Stimulated activated CD4-positive, alpha-beta T cell treated with anti-CD3 and anti-CD28 coated beads, Interleukin-4, amount 100 ng/mL, for 48 hours (primary cell): ENCODE measurements at places on chromosomes 3 and 15.

- DNase-seq, result no peak
These were observed 54.4 kb downstream of the DCUN1D1 start for GRCh38 chr3:182925944-182926337.

GRCh38 chr15:93244696-93245660 lies 156.0 kb upstream of the RGMA start:
- no peak for DNase-seq

GRCh38 chr3:13972679-13973379 lies 93.0 kb upstream of the WNT7A start:
- no peak for DNase-seq

GRCh38 chr3:134903837-134904236 lies 108.8 kb downstream of the EPHB1 start:
- no peak for DNase-seq

DNA sequence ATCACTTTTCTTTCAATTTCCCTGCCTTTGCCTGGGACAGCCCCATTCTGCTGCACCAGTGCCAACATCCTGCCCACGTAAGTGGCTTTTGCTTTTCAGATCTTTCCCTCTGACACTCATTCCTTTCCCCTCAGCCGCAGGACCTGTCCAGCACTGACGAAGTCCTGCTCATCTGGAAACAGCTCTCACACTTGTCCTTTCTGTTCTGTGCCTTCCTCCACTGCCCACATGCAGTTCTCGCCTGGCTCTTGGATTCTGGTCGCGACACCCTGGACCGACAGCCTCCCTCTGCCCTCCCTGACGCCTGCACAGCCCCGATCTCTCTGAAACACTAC lies 99.7 kb downstream of the ADCY5 start:
- DNase-seq, result no peak

GRCh38 chr15:87167055-87167454 lies 1087.4 kb downstream of the AGBL1 start:
- DNase-seq, result no peak

DNA sequence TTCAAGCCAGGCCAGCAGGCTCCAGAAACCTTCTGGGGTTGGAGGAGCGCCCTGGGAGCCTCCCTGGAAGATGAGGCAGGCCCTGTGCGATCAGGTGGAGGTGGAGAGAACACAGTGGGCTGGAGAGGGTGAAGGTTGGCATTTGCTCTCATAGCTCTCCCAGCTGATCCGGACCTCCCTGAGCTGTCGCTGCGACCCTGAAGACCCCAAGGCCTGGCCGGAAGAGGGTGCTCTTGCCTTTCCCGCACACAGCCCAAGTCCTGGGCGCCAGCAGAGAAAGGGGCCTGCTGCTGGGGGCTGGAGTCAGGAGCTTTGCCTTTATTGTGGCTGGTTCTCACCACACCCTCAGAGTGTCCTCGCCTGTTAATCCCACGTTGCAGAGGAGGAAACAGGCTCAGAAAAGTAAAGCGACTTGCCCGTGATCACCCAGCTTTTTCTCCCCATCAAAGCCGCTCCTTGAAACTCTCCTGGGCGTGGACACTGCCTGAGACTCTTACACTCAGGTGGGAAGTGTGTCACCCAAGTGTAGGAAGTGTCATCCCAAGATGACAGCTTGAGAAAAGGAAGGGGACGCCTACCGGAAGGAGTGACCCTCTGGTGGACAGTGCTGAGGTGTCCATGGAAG lies 8.6 kb upstream of the RPL29 start:
- no peak for DNase-seq

DNA sequence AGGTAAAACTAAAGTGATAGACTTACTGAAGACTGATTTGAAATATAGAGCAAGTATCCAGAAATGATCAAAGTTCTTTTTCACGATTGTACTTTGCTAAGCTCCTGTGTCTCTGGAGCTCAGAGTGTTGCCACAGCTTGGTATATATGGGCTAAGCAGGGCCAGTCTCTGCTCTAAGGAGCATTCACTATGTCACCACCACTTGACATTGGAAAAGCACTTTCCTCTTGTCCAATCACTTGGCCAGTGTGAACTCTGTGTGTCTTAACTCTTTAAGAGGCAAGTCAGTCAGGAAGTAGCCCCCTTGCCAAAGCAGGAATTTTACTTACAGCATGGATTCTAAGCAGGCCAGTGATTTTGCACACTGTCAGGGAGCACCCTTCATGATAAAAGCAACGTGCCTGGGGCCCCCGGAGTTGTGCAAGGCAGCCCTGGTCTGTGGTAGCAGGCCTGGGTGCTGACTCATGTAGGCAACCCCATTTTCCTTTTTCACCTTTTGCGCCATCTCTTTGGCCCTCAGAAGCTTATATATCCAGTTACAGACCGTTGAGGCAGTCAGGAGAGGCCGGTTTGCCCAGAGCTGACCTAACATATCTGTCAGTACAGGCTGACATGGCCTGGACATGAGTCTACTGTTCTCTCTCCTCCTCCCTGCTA lies 73.0 kb downstream of the HCN4 start:
- DNase-seq, result no peak

GRCh38 chr15:56356616-56357015 lies 8.6 kb upstream of the TEX9 start:
- DNase-seq, result no peak

GRCh38 chr3:177753451-177754155 lies 556.3 kb upstream of the TBL1XR1 start:
- DNase-seq, result no peak

- DNase-seq, result peak; percentile 21
These were observed 68.0 kb downstream of the ATP2B2 start for GRCh38 chr3:10437272-10437994.

- DNase-seq, result no peak
These were observed 41.3 kb upstream of the GCNT3 start for GRCh38 chr15:59570315-59570714.

- DNase-seq, result no peak
These were observed 43.4 kb downstream of the SPG11 start for GRCh38 chr15:44620081-44620480.

GRCh38 chr15:65612616-65612946 lies 1.6 kb upstream of the INTS14 start:
- DNase-seq, result no peak

- no peak for DNase-seq
These were observed 17.4 kb upstream of the SLC25A36 start for GRCh38 chr3:140924097-140924873.

- no peak for DNase-seq
These were observed 628.4 kb upstream of the ALCAM start for GRCh38 chr3:104738271-104738670.

- no peak for DNase-seq
These were observed 517.2 kb upstream of the CBLB start for GRCh38 chr3:106386050-106386449.

DNA sequence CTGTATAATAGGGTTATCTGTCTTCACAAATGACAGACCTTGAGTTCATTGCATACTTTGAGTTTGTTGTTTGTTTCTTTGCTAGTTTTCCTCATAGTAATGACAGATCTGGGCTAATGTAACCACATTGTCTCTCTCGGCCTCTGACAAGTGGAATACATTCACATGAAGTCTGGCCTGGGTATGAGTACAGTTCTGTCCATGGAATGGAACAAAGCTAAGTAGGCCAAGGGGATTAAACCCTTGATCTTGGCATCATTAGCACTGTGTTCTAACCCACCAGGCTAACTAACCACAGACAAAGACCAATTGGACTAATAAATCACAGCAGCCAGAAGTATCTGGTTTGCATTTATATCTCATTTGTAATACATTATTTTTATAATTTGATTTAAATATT lies 7.6 kb upstream of the VGLL3 start:
- no peak for DNase-seq

DNA sequence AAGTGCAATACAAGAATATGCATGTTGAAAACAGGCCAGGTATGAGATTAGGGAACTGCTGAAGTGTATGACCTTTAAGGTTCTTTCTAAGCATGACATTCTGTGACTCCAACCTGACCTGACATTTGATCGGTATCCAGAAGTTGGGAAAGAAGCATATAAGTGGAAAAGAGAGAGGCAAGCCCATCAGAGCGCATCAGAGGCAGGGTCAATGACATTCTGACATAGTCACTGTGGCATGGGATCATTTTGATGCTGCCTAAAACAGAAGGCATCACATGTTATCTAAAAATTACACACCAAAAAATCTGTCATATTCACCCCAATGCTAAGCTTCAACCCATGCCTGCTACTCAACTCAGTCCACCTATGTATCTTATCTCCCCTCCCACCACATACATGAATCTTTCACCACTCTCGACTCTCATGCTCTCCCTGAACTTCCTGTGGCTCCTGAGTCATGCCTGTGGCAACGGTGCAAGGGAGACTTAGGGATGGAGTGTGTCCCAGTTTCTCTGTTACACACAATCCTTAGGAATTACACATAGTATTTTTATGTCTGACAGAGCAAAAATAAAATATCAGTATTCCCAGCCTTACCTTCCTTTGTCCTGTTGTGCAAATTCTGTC lies 20.5 kb upstream of the LRRN1 start:
- DNase-seq, result no peak

DNA sequence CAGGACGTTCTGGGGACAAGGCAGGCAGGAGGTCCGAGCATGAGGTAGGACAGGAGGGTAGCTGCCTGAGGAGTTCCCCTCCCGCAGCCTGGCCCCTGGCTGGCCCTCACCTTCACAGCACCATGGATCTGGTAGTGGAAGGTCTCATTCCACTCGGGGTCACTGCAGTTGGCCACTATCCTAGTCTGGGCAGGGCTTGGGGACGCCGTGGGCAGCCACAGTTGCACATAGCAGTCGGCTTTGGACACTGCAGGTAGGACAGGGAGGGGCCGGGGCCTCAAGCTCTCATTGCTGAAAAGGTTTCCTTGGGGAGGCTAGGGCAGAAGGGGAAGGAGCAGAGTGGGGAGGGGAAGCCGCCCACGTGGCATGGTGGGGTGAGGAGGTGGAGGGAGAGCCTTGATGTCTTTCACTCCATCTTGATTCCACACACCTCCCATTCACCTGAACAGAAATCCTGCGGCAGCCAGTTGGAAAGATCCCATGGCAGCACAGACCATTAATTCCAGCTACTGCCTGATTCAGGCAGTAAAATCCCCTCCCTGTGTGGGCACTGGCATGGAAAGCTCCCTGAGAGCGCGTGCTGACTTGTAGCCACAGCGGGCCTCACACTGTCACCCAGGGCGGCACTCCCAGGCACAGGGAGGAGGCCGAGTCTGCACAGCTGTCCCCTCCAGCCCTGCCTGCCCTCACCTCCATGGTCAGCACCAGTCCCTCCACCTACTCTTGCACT lies 2.1 kb downstream of the PLA2G4F start:
- no peak for DNase-seq

DNA sequence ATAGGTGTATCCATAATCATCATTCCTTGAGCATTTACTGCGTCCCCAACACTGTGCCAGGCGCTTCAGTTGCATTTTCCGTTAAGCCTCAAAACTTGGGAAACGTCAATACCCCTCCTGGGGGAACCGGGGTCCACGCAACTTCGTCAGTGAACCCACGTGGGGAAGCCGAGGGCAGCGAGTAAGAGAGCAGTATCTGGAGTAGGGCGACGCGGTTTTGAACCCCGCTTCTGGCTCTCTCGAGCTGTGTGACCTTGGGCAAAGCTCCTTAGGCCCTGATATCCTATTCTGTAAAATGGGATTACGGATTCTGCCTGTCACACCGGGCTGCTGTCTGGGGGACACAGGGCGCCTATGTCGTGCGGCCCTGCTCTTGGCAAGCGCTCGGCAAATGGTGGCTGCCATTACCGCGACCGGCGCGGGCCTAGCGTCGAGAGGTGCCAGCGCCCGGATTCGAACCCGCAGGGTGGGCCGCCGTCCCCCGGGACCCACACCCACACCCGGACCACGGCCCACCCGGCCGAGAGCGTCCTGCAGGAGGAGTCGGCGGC lies 590 bp downstream of the POLG start:
- no peak for DNase-seq

GRCh38 chr15:71323082-71323481 lies 207.8 kb downstream of the THSD4 start:
- DNase-seq, result no peak

- peak; percentile 35 for DNase-seq
These were observed 23.5 kb upstream of the RAP2B start for GRCh38 chr3:153138276-153139210.

- no peak for DNase-seq
These were observed 21.6 kb downstream of the MCTP2 start for GRCh38 chr15:94252906-94253491.

GRCh38 chr15:70092464-70093027 lies 5.2 kb downstream of the TLE3 start:
- no peak for DNase-seq

DNA sequence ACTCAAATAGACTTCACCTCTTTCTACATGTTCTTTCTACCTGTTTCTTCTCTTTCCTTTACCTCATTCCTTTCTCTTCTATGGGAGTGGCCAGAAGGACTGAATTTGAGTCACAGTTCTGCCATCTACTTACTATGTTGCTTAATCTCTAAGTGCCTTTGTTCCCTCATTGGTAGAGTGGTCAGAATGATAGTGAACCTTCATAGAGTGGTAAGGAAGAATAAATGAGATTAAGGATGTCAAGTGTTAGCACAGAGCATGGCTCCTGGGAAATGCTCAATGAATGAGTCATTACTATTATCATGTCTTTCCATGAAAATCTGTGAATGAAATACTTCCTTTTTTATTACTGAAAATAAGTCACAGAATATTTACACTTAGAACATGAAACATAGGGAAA lies 17.5 kb downstream of the TMEM207 start:
- no peak for DNase-seq

DNA sequence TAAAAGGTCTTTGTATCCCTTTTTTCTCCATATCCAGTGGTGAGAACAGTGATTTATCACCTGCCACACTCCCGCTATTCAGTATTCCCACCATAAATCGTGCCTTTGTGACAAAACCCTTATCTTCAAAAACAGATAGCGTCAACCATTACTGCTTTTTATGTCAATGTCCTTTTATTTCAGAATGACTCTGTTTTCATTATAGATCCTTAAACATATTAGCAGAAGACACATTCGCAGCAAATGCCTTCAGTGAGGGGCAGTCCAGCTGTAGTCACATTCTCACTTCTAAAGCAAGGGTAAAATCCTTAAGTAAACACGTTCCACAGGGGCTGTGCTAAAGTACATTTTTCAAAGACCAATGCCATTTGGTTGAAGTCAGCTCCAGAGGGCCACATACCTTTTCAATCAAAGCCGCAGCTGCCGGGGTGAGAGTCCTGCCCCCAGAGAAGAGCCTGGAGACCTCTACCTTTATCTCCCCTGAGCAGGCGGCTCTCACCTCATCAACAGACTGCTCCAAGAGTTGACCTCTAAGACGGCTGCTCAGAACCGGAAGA lies 53.4 kb downstream of the PDZRN3 start:
- no peak for DNase-seq

- no peak for DNase-seq
These were observed 62.5 kb downstream of the TLE3 start for GRCh38 chr15:70035051-70035718.
